Renal cortical epithelial cell (primary cell): ENCODE measurements at places on chromosomes 6 and 20. TPM values are rescaled to one million over a fixed set of nuclear protein-coding genes. Genes with fewer than 3 reads are reported as not detected.

DNA sequence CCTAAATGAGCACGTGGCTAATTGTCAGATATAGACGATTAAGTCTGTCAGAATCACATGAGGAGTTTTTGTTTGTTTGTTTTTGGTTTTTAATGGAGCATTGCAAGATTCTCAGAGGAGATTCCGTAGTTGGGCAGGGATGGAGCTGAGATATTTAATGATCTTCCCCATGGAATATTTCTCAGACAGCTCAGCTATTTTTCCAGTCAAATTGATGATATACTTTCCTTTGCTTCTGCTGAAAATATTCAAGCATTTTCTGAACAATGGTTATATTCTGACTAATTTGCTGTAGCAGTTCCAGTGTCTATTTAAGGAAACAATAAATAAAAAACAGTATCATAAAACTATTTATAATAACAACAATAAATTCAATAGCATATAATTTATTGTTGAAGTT lies 348.4 kb downstream of the KIF16B start:
- DNase-seq: no peak

DNA sequence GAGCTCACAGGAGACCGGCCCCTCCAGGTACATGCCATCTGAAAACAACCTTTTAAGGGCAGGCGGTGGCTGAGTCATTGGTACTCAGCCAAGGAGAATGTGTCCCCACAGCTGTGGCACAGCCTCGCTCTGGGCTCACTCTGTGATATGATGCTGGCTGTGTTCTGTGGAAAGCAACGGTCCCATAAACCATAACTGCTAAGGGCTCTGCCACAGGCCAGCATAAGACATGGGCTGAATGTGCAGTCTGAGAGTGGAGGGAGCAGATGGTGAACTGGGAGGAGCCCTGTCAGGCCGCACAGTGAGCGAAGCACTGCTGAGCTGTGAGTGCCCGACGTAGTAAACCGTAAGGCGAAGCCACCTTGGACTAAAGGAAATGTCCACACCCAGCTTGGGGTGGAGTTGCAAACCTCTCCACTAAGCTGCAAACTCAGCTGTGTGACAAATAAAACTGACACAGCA lies 375.8 kb downstream of the THBS2 start:
- DNase-seq: peak; percentile 28

DNA sequence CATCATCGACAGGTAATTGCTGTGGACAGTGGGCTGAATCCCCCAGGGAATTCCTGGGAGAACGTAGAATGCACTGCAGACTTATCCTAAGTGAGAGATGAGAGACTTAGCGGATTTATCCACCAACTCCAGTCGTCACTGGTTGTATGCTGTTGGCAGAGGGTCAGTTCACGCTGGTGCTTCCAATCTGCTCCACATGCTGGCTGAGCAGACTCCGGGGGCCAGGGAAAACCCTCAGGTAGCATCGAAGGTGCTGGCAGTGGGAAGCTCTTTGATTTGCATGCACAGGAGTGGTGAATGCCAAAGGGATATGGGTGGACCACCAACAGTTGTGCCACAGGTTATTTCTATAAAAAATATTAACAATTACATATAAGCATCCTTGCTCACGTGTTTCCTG lies 20.2 kb downstream of the TTLL9 start:
- DNase-seq: no peak

- peak; percentile 95 for DNase-seq
These were observed 16.6 kb downstream of the DSE start for GRCh38 chr6:116387374-116387773.

DNA sequence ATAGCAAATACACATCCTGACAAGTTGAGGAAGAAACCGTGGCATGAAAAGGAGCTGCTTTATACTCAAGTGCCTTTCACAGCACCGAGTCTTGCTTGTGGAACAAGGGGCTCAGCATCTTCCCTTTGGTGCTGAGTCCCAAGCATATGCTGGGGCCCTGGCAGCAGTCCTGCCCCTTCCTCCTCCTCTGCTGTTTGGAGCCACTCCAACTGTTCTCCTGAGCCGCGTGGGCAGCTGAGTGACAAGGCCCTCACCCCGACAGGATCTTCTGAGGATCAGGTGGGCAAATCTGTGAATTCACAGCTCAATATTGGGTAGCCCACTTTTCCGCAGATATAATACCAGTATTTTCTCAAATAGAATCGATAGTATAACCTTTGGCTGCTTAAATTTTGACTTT lies 24.7 kb downstream of the DACT2 start:
- no peak for DNase-seq

DNA sequence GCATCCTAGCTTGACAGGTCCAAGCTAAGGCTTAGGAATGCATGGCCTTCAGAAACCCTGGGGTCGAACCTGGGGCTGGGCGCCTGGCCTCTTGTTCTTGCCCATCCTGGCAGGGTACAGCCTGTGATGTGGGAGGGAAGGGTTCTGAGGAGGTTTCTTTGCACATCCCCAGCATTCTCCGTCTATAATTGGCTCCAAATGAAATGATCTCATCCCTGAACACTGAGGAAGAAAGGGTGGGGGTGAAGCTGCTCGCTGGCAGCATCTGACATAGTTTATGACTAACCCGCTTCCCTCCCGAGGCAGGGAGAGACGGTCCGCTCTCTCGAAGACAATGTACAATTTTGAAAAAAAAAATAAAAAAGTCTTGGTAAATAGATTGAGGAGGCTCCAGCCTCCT lies 67.1 kb upstream of the ZNFX1 start:
- DNase-seq: peak; percentile 69

GRCh38 chr6:12627053-12627452 lies 89.5 kb upstream of the PHACTR1 start:
- no peak for DNase-seq

GRCh38 chr6:71335544-71335943 lies 46.9 kb downstream of the OGFRL1 start:
- no peak for DNase-seq

- no peak for DNase-seq
These were observed 51.6 kb upstream of the SNAP25 start for GRCh38 chr20:10167040-10167439.

DNA sequence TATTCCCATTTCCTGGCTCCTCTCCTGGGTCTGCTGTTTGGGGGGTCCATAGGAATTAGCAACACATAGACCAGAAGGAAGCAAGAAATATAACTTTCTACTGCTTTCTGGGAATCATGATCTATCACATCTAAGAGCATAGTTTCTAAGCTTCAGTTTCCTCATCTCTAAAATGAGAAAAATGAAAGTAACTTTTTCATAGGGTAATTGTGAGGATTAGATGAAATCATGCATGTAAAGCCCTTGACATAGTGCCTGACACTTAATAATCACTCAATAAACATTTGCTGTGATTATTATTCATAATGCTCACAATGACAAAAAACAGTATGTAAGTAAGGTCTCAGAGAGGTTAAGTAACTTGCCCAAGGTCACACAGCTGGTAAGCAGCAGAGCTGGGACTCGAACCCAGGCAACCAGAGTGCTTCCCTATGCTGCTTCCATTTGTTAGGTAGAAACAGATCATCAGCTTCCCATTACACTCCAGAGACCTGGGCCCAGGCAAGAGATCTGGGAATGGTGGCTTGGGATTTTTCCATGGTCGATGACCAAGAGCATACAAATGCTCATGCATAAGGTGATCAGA lies 86.6 kb upstream of the MAFB start:
- DNase-seq: no peak

- no peak for DNase-seq
These were observed 1.0 kb downstream of the BCL2L1 start for GRCh38 chr20:31721408-31722256.

DNA sequence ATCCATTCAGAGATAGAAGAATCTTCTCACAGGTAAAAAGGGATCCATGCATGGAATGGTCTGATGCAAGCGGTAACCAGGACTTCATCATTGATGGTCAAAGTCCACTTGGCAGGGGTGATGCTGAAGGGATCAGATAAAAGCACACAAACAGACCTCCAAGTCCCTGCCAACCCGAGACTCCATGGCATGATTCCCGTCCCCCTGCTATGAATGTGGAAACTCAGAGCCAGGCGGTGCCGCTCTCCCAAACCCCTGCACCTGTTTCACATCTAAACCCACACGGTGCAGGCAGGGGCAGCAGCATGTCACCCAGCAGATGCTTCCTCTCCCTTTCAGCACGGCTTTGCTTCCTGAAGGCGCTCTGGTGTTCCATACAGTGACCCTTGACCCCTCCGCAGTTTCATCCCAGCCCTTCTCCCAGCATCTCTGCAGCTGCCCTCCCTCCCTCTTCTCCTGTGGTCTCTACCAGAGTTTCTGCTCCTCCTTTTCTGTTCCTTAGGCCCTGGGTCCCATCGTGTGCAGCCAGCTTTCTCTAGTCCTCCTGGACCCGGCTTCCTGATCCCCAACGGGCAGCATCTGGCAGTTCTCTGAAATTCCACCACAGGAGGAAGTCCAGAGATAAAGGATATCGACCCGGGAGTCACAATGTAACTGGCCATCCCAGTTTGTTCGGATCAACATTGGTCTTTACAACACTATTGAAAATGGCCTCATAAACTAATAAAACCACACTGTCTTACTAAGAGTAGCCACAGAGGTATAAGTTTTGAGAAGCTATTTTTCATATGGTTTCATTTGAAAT lies 235.0 kb downstream of the TTLL2 start:
- DNase-seq: peak; percentile 11

DNA sequence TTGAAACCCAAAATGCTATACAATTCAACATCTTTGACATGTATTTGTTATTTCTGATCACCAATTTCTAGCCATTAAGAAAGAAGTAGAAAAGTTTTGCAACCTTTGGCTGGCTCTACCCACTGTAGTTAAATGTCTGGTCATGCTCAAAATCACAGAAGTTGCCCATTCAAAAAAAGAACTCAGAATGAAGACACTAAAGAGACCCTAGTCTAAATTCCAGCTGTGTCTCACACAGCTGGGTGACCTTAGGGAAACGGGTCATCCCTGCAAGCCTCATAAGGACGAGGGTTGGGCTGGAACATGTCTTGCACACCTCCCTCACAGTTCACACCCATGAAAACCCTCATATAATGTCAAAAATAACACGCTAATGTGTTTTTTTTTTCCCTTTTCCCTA lies 10.3 kb downstream of the FOXQ1 start:
- no peak for DNase-seq

SYNGAP1 gene
- 1.0 and 5.9 TPM in 2 replicates for total RNA-seq

SMOC2 gene
- 0.10 and 0.35 TPM in 2 replicates for total RNA-seq

F13A1 gene
- total RNA-seq: 0.05 TPM in 1 of 2 replicates, not detected in the other

CRISP3 gene
- not detected in 2 replicates for total RNA-seq
